ENCODE measurements at places on chromosomes 7 and 10. TPM values are rescaled to one million over a fixed set of nuclear protein-coding genes. Genes with fewer than 3 reads are reported as not detected.

Gene ATG9B
- not detected for total RNA-seq

Gene MBLAC1
- not detected for total RNA-seq

Gene ANAPC16
- total RNA-seq: 22.8 TPM

Gene GPRIN2
- 6.3 TPM for total RNA-seq

DNA sequence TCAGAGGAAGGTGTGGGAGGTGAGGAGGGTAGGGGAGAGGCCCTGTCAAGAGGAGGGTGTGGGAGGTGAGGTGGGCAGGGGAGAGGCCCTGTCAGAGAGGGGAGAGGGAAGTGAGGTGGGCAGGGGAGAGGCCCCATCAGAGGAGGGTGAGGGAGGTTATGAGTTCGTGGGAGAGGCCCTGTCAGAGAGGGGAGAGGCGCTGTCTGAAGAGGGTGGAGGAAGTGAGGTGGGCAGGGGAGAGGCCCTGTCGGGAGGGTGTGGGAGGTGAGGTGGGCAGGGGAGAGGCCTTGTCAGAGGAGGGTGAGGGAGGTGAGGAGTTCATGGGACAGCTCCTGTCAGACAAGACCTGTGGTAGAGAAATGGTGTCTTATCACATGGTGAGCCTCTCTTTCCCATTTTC, 74.4 kb downstream of the INPP5A start:
- DNase-seq: peak; percentile 25
- H3K27me3 ChIP-seq: no peaks in the 10 kb centered on the region
- no peak overlapping the region for H3K4me3 ChIP-seq
- no peak overlapping the region for H3K27ac ChIP-seq
- peaks cover 26% of the 10 kb centered on the region for H3K4me1 ChIP-seq

GRCh38 chr7:117259615-117260014, 63.2 kb downstream of the WNT2 start:
- no peaks in the 10 kb centered on the region for H3K36me3 ChIP-seq
- no peak overlapping the region for H3K4me3 ChIP-seq
- H3K27ac ChIP-seq: no peak overlapping the region
- no peak for DNase-seq
- H3K27me3 ChIP-seq: no peaks in the 10 kb centered on the region

GRCh38 chr10:19014034-19014433, 34.6 kb upstream of the MALRD1 start:
- H3K27me3 ChIP-seq: no peaks in the 10 kb centered on the region
- no peak overlapping the region for H3K27ac ChIP-seq
- no peaks in the 10 kb centered on the region for H3K4me1 ChIP-seq
- H3K36me3 ChIP-seq: no peaks in the 10 kb centered on the region

DNA sequence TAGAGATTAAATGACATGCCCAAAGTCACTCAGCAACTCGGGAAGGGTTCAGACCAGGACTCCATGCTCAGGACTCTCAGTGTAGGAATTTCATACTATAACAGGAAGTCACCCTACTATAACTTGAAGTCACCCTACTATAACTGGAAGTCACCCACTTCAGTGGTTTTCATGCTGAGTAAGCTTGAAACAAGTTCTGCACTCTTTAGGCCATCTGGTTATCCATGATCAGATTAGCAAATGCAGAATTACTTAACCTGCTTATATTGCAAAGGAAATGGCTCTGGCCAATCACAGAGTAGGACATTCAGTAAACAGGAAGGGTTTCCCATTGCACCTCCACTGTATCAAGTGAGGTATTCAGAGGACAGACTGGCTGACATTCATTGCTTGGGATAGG, 1240.4 kb downstream of the GATA3 start:
- no peaks in the 10 kb centered on the region for H3K36me3 ChIP-seq
- H3K4me3 ChIP-seq: no peak overlapping the region
- H3K4me1 ChIP-seq: no peaks in the 10 kb centered on the region
- H3K27ac ChIP-seq: no peak overlapping the region
- H3K27me3 ChIP-seq: no peaks in the 10 kb centered on the region
- DNase-seq: no peak

GRCh38 chr7:51679358-51679757, 362.7 kb upstream of the COBL start:
- DNase-seq: no peak
- H3K27ac ChIP-seq: no peak overlapping the region
- H3K36me3 ChIP-seq: no peaks in the 10 kb centered on the region
- no peaks in the 10 kb centered on the region for H3K27me3 ChIP-seq
- no peaks in the 10 kb centered on the region for H3K4me1 ChIP-seq

- no peaks in the 10 kb centered on the region for H3K27me3 ChIP-seq
- DNase-seq: no peak
- no peaks in the 10 kb centered on the region for H3K36me3 ChIP-seq
Observed at GRCh38 chr10:44725404-44725803, 185.7 kb upstream of the TMEM72 start.

- no peaks in the 10 kb centered on the region for H3K4me1 ChIP-seq
- no peak for DNase-seq
- no peaks in the 10 kb centered on the region for H3K27me3 ChIP-seq
Observed at GRCh38 chr10:132865851-132866600, 76.3 kb downstream of the CFAP46 start.

- H3K36me3 ChIP-seq: no peaks in the 10 kb centered on the region
- H3K27me3 ChIP-seq: peaks cover 28% of the 10 kb centered on the region
- H3K4me1 ChIP-seq: no peaks in the 10 kb centered on the region
- no peak overlapping the region for H3K4me3 ChIP-seq
- no peak for DNase-seq
Observed at GRCh38 chr7:157686285-157686894, 349.6 kb downstream of the DNAJB6 start.
